Activated CD8-positive, alpha-beta T cell treated with anti-CD3 and anti-CD28 coated beads, Interleukin-2, amount 10 ng/mL, durations not matched to agents 7 days and 5 days (primary cell): ENCODE measurements at places on chromosomes 4 and X. TPM values are rescaled to one million over a fixed set of nuclear protein-coding genes. Genes with fewer than 3 reads are reported as not detected.

The RRH gene
- total RNA-seq, result not detected

The HSFX2 gene
- not detected for total RNA-seq

The FMR1NB gene
- not detected for total RNA-seq

The SH2D1A gene
- total RNA-seq, result 42.0 TPM

The PWWP3B gene
- not detected for total RNA-seq

- H3K27me3 ChIP-seq, result no peaks in the 10 kb centered on the region
- DNase-seq, result no peak
- H3K4me1 ChIP-seq, result peaks cover 25% of the 10 kb centered on the region
- no peak overlapping the region for H3K4me3 ChIP-seq
- peaks cover 15% of the 10 kb centered on the region for H3K36me3 ChIP-seq
- H3K27ac ChIP-seq, result no peak overlapping the region
These were observed 10.5 kb downstream of the SEPTIN11 start for GRCh38 chr4:76960014-76960413.

- H3K4me3 ChIP-seq, result no peak overlapping the region
- no peaks in the 10 kb centered on the region for H3K36me3 ChIP-seq
These were observed 135.3 kb upstream of the VCX2 start for GRCh38 chrX:8306291-8306925.

DNA sequence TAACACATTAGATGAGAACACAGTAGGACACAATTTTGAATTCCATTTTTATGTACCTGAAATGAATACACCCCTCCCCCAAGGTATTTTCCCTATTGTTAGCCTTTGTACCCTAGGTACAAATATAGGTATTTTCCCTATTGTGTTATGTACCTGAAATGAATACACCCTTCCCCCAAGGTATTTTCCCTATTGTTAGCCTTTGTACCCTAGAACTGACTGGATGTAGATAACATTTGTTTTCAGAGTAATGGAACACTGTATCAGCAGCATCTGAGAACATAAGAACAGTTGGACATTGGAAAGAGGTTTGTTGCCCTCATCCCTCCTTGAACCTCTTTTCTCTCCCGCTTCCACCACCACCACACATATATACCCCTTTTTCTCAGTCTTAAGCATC is 37.6 kb downstream of the YIPF6 start:
- DNase-seq, result no peak
- no peaks in the 10 kb centered on the region for H3K4me1 ChIP-seq
- no peak overlapping the region for H3K4me3 ChIP-seq
- no peak overlapping the region for H3K27ac ChIP-seq
- peaks cover 17% of the 10 kb centered on the region for H3K36me3 ChIP-seq

GRCh38 chr4:10703156-10703555 is 18.6 kb upstream of the CLNK start:
- no peaks in the 10 kb centered on the region for H3K36me3 ChIP-seq
- DNase-seq, result no peak
- no peak overlapping the region for H3K4me3 ChIP-seq
- H3K27ac ChIP-seq, result no peak overlapping the region
- no peaks in the 10 kb centered on the region for H3K27me3 ChIP-seq

DNA sequence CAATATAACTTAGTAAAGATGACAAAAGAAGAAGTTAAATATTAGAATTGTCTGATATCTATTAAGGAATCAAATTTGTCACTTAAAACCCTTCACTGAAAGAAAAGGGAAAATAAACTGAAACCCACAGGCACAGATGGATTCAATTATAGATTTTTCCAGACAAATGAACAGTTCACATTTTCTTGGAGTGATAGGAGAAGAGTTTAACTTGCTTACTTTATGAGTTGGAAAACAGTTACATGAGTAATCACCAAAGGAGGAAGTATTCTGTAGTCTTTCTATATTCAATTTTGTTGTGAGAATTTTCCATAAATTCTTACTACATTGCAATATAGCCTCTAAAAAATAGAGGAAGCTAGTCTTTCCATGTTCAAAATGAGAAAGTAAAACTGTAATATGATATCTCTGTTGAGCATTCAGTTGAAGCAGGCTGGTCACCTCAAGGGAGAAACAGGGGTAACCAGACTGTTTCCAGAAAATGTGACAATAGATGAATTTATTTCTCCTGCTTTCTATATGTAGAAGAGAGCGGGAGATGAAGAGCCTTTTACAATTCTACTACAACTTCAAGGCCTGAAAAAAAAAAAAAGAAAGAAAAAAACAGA is 330.3 kb upstream of the EPHA5 start:
- H3K4me1 ChIP-seq, result no peaks in the 10 kb centered on the region
- H3K27me3 ChIP-seq, result no peaks in the 10 kb centered on the region
- DNase-seq, result no peak

DNA sequence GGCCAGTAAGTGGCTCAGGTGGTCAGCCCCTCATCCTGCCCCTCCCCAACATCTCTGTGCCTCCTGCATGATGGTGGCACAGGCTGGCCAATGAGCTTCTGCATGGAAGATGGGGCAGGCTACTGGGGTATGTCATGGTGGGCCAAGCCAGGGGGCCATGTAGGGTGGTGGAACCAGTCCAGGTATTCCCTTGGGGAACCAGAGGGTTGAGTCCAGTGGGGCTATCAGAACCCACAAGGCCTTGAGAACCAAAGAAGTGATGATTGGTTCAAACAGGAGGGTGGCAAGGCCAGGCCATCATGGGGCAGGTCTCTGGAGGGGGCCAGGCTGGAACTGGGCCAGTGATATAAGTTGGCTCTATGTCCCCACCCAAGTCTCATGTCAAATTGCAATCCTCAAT is 18.8 kb upstream of the PPP2R2C start:
- no peak for DNase-seq
- no peak overlapping the region for H3K27ac ChIP-seq
- peaks cover 10% of the 10 kb centered on the region for H3K27me3 ChIP-seq
- no peaks in the 10 kb centered on the region for H3K4me1 ChIP-seq
- no peaks in the 10 kb centered on the region for H3K36me3 ChIP-seq
- H3K4me3 ChIP-seq, result no peak overlapping the region

- no peak overlapping the region for H3K27ac ChIP-seq
- peaks cover 66% of the 10 kb centered on the region for H3K4me1 ChIP-seq
- DNase-seq, result no peak
- no peak overlapping the region for H3K4me3 ChIP-seq
- no peaks in the 10 kb centered on the region for H3K27me3 ChIP-seq
These were observed 34.6 kb downstream of the USP9X start for GRCh38 chrX:41119803-41120202.
